Left ventricle myocardium inferior (tissue), 1 donor: ENCODE measurements at places on chromosomes 6 and 20. TPM values are rescaled to one million over a fixed set of nuclear protein-coding genes. Genes with fewer than 3 reads are reported as not detected.

GRCh38 chr6:125201961-125202729 is 48.6 kb downstream of the TPD52L1 start:
- no peak overlapping the region for H3K4me3 ChIP-seq
- no peaks in the 10 kb centered on the region for H3K27me3 ChIP-seq
- peak; percentile 47 for DNase-seq
- peak overlapping the region; percentile 11 for H3K27ac ChIP-seq

DNA sequence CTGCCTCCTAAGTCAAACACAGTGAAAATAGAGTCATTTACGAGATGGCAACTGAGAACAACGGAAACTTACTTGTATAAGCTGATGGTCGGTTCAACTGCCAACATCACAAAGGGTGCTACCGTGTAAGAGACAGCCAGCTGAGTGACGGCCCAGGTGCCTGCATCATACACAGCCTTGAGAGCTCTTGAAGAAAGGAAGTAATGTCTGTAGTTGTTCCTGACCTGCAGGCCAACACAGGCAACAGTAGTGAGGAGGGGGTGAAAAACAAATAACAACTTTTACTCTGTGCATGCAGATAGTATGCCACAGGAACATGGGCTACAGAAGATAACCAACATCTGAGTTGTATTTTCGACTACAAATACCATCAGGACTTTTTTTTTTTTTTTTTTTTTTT is 102.7 kb downstream of the MBOAT1 start:
- H3K27ac ChIP-seq: no peak overlapping the region
- peaks cover 8% of the 10 kb centered on the region for H3K4me1 ChIP-seq
- peaks cover 49% of the 10 kb centered on the region for H3K36me3 ChIP-seq
- DNase-seq: no peak
- H3K27me3 ChIP-seq: no peaks in the 10 kb centered on the region

GRCh38 chr6:148422085-148422484 is 79.4 kb downstream of the SASH1 start:
- H3K27me3 ChIP-seq: no peaks in the 10 kb centered on the region
- H3K4me3 ChIP-seq: no peak overlapping the region
- peaks cover 56% of the 10 kb centered on the region for H3K4me1 ChIP-seq
- DNase-seq: no peak

DNA sequence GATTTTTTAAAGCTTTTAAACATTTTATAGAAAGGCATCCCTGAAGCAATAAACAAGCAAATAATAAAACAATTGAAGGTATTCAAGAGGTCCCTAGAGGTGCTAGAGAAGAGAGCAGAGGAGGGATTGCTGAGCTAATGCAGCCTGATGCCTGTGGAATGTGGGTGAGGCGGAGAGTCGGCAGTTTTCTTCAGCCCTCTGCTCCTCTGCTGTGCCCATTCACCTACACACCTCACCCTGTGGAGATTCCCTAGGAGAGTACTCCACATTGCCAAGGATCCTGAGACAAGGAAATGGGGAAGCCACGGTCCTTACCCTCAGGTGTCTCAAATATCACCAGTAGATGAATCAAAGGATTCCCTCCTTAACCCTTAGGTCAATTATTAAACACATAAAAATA is 199.8 kb upstream of the POU3F2 start:
- no peak overlapping the region for H3K27ac ChIP-seq
- H3K36me3 ChIP-seq: no peaks in the 10 kb centered on the region
- H3K27me3 ChIP-seq: no peaks in the 10 kb centered on the region
- H3K4me1 ChIP-seq: no peaks in the 10 kb centered on the region
- no peak for DNase-seq

DNA sequence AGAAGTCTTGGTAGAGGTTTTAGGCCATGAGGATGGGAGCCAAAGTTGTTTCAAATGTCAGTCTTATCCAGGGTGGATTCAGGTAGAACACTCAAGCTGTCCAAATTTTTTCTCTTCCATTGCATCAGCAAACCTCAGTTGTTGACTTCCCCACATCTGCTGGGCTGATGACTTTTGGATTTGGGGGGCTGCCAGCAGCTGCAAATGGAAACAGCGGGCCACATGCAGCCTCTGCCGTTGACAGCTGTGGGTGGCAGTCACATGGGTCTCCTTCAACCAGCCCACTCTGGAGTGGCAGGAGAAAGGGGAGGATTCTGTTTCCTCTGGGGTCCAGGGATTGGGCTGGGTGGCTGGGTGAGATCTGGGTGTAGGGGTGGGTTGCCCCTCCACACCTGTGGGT is 5.8 kb upstream of the MLN start:
- H3K4me3 ChIP-seq: no peak overlapping the region
- no peaks in the 10 kb centered on the region for H3K36me3 ChIP-seq
- H3K27me3 ChIP-seq: peaks cover 85% of the 10 kb centered on the region
- H3K27ac ChIP-seq: no peak overlapping the region

DNA sequence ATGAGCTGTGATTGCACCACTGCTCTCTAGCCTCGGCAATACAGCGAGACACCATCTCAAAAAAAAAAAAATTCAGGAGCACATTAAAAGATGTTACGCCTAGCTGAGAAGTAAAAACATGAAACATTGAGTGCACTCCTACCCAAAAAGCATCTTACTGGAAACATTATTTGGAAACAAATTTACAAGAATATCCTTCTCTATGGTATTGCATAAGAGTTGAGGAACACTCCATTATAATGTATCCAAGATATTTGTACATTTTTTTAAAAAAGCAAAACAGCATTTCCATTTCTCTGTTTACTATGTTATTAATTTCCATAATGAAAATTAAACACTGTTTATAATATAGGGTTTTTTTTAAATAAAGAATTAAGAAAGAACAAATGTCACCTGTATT is 48.6 kb downstream of the FAM8A1 start:
- DNase-seq: no peak
- no peak overlapping the region for H3K4me3 ChIP-seq
- peaks cover 62% of the 10 kb centered on the region for H3K36me3 ChIP-seq
- no peak overlapping the region for H3K27ac ChIP-seq
- H3K4me1 ChIP-seq: peaks cover 9% of the 10 kb centered on the region

DNA sequence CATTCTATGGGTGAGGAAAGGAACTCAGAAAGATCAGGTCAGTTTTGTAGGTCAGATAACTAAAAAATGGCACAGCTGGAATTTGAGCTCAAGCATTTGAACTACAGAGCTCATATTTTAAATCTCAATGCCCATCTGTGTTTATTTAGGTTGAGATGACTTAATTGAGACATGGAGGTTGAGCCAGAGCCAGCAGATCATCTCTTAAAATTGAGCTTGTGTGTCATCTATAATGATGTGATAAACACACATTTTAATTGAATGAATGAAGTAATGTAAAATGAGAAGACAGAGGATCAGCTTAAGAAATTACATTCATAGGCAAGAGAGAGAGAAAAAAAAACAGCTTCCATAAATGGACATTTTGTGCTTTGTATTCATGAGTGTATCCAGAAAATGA is 3.7 kb downstream of the MANEA start:
- H3K4me3 ChIP-seq: no peak overlapping the region
- no peaks in the 10 kb centered on the region for H3K36me3 ChIP-seq
- no peak for DNase-seq
- no peak overlapping the region for H3K27ac ChIP-seq

- no peaks in the 10 kb centered on the region for H3K27me3 ChIP-seq
- no peaks in the 10 kb centered on the region for H3K4me1 ChIP-seq
- no peak overlapping the region for H3K4me3 ChIP-seq
- H3K36me3 ChIP-seq: no peaks in the 10 kb centered on the region
Measured at GRCh38 chr20:53434662-53435061, 159.0 kb downstream of the ZNF217 start.

The SLC25A27 gene
- total RNA-seq: 18.6 TPM

The TREM1 gene
- total RNA-seq: 0.52 TPM

The SPEF1 gene
- 0.33 TPM for total RNA-seq
